ENCODE measurements at places on chromosomes 1 and 21. TPM values are rescaled to one million over a fixed set of nuclear protein-coding genes. Genes with fewer than 3 reads are reported as not detected.

GRCh38 chr1:93463960-93464359 lies 16.0 kb downstream of the FNBP1L start:
- DNase-seq, result no peak

- no peak for DNase-seq
Measured at GRCh38 chr1:208228026-208228425, 16.2 kb downstream of the PLXNA2 start.

GRCh38 chr1:44707112-44707881 lies 23.7 kb downstream of the RNU5D-1 start:
- DNase-seq, result peak; percentile 99

DNA sequence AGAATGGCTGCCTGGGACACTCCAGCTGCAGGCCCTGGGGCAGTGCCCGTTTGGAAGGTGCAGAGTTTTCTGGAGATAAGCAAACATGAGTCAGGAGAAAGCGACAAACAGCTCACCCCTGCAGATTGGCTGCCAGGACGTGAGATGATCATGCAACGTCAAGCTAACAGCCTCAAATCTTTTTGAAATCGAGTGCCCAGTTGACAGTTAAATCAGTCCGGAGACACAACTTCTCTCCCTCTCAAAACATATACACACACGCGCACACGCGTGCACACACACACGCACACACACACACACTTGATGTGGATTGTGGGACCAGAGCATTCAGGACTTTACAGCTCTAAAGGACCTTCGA lies 49.4 kb downstream of the TENT5C start:
- DNase-seq, result peak; percentile 75

DNA sequence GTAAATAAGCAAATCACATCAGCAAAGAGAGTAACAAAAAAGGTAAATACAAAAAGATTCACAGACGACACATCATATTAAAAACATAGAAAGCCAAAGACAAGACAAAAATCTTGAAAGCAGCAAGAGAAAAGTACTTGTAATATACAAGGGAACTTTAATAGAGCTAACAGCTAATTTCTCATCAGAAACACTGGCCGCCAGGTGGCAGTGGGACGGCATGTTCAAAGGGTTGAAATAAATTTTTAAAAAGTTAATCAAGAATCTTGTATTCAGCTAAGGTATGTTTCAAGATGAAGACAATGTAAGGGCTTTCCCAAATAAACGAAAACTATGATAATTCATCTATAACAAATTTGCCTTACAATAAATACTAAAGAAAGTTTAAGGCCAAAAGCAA lies 358.1 kb downstream of the LRRIQ3 start:
- peak; percentile 34 for DNase-seq

DNA sequence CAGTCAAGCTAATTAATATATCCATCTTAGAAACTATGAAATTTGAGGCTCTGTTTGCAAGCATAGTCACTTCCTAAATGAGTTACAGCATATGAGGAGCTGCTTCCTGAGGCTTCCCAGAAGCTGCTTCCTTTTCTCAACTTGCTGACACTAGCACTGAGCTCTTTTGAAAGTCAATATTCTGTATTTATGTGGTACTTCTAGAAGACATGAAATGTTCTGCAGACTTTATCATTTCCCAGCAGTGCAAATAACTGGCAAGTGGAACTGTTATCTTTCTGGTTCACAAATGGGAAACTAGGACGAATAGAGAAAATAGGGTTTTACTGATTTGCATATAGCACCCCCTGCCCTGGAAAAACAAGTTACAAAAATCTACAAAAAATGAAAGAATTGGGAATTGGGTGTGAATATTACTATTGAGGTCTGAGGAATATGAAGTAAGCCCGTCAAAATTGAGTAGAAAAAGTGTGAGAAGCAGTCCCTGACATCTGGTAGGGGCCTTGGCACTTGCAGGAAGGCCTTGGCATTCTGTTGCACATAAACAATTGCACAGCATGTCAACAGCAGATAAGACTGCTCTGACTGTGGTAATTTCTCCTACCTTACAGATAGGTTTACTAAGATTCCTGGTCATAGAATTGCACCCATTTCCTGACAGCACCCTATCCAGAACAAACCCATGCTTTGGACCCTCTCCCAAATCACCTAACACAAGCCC lies 7.1 kb downstream of the GIPC2 start:
- DNase-seq, result no peak

DNA sequence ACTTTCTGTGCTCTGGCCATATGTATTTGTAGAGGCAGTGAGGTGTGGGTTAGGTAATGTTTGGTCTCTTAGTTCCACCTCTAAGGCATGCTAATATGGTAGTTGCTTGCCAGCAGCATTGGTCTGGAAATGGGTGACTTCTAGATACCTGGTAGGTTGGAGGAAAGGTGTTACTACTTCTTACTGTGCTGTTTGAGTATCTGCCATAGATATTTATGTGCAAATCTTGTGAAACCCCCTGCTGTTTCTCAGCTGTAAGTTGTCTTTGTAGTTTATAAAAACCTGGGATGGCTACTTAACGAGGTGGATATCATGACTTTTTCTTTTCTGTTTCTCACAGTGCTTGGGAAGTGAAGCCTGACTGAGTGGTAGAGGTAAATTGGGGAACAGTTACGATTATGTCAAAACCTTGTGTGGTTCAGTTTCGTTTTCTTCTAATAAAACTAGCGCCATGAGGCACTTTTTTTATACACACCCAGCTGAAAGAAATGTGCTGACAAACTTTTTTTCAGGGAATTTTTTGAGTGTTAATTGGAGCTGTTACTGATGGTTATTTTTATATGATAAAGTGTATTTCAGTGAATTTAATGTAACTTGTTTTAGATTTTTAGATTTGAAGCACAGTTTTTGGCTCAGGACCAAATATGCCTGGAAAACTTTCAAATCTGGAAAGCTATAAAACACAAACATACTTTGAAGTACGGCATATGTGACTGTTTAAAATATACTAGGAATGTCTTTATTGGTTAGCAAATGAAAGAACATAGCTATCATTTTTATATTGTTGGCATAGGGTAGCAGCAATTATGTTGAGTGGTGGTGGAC lies 42.1 kb downstream of the CAMSAP2 start:
- peak; percentile 18 for DNase-seq

DNA sequence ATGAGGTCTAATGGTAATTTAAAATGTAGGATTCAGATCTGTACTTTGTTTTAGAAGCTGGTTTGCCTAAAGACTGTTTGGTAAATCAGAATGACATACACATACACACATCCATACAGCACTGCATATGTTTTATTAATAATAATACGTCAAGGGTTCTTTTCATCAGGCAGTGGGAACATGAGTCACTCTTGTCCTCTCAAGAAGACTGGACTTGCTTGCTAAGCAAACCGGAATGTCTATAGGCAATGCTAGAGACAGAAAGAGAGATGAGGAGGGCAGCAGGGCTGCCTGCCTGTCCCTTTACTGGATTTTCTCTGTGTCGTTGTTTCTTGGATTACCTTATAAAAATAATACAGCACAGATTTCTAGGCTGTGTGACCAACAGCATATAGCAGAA lies 119.1 kb upstream of the GALNT2 start:
- DNase-seq, result peak; percentile 70

DNA sequence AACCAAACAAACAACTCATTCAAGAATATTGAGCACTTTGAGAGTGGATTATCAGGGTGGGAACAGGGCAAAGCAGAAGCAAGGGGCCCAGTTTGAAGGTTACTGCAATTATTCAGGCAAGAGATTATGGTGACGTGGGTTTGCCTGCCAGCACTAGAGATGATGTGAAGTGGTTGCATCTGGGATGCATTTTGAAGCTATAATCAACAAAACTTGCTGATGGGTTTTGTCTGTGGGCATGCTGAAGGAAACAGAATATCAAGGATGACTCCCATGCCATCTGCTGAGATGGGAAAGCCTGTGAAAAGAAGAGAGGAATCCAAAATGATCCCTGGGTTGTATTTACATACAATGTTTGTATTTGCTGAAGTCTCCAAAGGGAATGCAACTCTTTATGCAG lies 224.3 kb upstream of the GREM2 start:
- DNase-seq, result no peak

GRCh38 chr1:63867429-63868176 lies 93.8 kb downstream of the ROR1 start:
- DNase-seq, result no peak

DNA sequence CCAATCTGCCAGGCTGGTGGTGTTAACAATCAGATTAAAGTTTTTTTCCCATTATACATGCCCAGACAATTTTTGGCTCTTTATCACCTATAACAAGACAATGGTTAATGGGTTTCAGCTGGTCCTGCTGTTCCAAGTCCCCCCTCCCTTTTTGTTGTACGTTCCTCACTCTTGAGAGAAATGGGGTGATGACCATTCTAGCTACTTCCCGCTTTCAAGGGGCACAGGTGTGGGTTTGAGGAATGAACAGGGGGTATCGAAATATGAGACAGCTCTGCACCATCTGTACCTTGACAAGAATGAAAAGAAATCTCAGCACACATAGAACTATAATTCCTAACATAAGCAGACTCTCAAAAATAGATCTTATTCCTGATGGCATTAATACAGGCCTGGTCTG lies 326.8 kb downstream of the PTPRU start:
- DNase-seq, result no peak

GRCh38 chr1:220222939-220223338 lies 49.3 kb downstream of the RAB3GAP2 start:
- DNase-seq, result no peak

GRCh38 chr1:11529330-11529729 lies 50.4 kb downstream of the DISP3 start:
- no peak for DNase-seq

DNA sequence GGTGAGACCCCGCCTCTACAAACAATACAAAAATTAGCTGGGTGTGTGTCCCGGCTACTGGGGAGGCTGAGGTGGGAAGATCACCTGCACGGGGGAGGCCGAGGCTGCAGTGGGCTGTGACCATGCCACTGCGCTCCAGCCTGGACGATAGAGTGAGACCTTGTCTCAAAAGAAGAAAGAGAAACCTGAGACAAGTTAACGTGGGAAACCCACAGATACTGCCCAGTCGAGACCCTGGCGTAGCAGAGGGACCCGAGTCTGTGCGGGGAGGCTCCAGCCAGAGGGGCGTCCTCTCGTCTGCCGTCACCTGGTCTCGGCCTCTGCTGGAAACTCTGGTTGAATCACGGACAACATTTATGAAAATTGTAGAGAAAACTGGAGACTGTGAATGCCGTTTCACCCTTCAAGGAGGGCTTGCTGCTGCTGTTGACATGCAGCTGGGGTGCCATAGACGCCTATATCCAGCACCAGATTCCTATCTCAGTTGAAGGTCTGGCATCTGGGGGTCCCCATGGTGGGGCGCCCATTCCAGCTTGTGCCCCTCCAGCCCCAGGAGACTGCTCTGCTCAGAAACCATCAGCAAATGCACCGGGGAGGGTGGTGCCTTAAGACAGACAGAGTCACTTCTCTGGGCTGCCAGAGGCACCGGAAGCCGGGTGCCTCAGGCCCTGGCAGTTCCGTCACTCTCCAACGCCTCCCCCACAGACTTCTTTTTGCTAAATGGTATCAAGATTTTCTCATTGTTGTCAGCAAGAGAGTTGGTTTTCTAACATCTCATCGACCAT lies 13.6 kb upstream of the CDK11B start:
- DNase-seq, result no peak

GRCh38 chr21:35829067-35829466 lies 231.3 kb downstream of the SETD4 start:
- no peak for DNase-seq

DNA sequence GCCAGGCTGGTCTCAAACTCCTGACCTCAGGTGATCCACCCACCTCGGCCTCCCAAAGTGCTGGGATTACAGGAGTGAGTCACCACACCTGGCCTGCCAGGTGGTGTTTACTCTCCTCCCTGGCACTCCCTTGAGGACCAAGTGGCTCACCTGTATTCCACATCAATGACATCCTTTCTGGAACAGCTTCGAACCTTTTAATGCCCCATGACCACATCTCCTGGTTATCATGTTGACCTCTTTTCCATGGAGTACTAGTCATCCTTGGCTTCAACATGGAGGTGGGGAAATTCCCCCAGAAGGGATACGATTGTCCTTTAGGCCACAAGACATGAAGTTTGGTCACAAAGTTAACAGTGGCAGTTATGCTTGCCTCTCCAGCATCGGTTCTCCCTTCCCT lies 66.9 kb downstream of the CDC7 start:
- peak; percentile 45 for DNase-seq

DCST1 gene
- not detected for total RNA-seq

ERRFI1 gene
- 126 TPM for total RNA-seq

AMY1B gene
- total RNA-seq, result not detected

BMP8A gene
- total RNA-seq, result not detected

C1orf87 gene
- total RNA-seq, result not detected

CLCA2 gene
- 15.3 TPM for total RNA-seq

SNIP1 gene
- total RNA-seq, result 11.3 TPM

PTGS2 gene
- 22.1 TPM for total RNA-seq

All from bronchial epithelial cell (primary cell).